Kidney (tissue), 22 donors: ENCODE measurements at places on chromosomes 1 and 21.

DNA sequence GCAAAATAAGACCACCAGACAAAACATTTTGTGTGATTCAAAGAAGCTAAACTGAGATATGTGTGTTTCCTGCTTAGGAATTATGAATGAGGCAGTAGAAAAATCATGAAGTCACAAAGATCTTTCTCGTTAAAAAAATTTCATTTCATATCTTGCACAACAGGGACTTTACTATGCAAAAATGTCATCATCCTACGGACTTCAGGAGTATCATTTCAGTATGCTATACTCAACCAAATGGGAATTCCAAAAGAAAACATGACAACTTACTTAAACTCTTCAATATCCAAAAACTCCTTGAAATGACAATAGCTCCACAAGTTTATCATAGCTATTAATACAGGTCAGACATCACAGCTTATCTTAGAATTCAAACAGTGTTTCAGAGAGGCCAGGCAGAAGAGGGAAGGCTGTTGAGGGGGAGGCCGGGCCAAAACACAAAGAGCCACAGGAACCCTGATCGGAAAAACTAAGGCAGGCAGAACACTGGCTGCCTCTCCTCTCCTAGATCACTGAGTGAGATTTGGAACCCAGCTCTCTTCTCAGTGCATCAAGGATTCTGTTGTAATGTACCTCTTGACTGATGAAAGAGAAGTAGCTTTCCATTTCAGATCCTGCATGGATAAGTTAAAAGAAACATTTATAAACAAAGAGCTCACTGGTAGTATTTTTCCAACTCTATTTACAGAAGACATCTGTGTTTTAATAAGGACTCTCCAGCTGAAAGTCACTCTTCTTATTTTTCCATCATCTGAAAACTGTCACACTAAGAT is 66.9 kb downstream of the TESK2 start:
- no peak for DNase-seq

DNA sequence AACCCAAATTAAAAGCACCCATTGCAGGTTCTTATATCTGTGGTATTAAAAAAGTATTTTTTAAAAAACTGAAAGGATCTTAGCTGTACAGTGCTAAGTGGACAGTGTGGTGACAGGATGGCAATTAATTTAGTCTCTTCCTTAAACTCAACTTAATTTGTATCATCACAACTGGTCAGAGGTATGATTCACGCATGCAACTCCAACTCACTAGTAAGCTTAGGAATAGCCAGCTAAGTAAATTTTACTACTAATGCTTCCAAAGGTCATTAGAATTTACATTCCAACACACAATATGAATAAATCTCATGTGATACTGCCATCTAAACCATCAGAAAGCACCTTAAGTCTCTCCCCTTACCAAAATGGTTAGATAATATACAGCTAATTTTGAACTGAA is 35.4 kb downstream of the ENAH start:
- no peak for DNase-seq

- no peak for DNase-seq
Measured at GRCh38 chr1:208007319-208007937, 96.5 kb upstream of the CD34 start.

GRCh38 chr21:17609681-17610080 is 3.0 kb downstream of the BTG3 start:
- DNase-seq = no peak

- no peak for DNase-seq
Measured at GRCh38 chr1:25748531-25749205, 51.3 kb upstream of the SELENON start.

DNA sequence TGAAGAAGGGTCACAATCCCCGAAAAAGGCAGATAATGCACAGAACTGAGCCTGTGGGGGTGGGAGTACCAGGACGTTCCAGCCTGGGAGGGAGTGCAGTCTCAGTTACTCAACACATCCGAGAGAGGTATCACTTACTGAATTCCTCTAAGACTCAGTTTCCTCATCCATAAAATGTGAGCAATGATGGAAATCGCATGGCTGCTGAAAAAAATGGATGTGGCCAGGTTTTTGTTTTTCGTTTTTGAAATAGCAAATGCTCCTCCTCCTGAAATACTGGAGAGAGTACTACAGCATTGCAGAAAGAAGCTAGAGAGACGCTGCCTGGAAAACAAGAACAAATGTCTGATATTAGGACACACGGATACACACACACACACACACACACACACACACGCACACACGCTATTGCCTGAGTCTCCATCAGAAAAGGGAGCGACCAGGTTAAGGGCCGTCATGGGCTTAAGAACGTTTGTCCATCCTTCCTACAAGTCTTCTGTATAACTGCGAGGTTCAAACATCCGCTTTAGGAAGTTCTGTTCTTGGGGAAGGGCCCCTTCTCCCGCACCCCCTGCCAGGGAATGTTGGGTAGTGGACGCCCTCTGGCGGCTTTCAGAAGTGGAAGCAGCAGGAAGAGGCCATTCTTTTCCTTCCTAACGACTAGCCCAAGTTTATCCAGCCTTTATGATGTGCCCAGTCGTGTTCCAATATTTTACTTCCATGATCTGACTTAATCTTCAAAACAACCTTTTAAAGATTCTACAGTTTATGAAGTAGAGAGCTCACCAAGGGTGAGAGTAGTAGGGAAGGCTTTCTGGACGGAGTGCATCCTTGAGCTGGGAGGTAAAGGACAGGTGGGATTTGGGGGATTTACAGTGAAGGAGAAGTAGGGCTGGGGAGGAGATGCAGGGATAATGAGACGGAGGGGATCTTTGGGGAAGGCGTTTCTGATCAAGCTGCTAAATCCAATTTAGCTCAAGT is 699 bp upstream of the NES start:
- DNase-seq = peak; percentile 81

DNA sequence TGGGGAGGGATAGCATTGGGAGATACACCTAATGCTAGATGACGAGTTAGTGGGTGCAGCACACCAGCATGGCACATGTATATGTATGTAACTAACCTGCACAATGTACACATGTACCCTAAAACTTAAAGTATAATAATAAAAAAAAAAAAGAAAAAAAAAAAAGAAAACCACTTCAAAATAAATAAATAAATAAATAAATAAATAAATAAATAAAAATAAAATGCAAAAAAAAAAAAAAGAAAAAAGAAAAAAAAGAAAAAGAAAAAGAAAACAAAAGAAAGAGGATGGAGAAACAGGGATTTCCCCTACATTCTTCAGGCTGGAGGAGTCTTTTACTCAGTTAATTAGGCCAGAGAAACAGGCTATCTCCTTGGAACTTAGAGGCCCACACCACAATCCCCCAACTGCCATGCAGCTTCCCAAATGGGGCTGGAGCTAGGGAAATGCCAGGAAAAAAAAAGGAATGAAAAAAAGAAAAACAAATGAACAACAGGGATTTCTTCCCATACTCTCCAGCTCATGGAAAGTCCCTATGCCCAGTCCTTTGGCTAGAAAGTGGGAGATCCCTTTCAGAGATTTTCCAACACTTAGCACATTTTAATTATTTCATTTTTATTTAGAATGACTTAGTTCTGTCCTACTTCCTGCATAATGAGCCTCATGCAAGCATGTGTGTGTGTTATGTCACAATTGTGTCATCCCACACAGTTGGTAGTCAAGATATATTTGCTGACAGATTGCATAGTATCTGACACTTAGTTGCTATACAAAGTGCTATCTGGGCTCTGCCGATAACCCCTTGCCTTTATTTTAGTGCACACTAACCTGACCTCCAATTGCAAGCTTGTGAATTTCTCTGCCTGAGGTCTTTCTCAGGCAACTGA is 486.4 kb downstream of the PLPP3 start:
- no peak for DNase-seq

DNA sequence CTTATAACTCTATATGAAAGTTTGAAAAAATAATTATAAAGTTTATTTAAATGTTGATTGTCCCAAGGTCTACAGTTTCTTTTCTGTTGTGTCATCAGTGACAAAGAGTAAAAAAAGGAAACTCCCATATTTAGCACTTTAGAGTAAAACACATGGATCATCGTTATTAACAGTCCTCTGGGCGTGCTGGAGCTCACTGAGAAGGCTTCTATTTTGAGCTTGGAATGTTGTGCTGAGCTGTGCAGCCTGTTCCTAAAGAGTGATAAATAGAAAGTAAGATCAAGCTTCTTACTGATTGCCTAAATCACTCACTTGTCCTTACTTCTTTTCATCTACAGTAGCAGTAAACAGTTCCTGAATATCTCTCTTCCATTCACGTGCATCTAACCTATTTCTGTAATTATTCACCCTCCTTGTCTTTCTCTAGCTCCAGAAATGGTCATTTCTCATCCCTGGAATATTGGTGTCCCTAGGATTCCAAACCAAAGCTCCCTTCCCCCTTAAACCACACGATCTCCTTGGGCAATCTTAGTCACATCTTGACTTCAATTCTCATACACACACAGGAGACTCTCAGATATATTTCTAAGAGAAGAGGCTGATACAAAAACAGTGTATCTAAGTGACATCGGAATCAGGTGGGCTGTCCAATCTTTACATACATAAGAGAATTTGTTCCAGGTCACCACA is 11.9 kb downstream of the GBP5 start:
- DNase-seq = peak; percentile 54

DNA sequence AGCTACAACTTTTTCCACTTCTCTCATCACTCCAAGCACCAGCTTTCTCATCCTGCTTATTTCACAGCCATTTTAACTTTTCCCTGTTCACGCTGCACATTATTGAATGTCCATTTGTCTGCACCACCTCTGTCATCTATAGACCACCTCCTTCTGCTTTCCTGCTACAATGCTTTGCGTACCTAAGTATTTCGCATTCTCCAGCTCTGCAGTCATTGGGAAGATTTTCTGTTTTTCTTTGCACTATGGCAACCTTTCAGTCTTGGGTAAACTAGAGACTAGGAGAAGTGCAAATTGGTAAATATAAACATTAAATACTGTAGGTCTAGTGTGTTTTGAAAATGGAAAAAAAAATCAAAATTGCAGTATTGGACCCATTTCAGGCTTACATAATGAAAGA is 835 bp downstream of the CCDC30 start:
- DNase-seq = peak; percentile 58

DNA sequence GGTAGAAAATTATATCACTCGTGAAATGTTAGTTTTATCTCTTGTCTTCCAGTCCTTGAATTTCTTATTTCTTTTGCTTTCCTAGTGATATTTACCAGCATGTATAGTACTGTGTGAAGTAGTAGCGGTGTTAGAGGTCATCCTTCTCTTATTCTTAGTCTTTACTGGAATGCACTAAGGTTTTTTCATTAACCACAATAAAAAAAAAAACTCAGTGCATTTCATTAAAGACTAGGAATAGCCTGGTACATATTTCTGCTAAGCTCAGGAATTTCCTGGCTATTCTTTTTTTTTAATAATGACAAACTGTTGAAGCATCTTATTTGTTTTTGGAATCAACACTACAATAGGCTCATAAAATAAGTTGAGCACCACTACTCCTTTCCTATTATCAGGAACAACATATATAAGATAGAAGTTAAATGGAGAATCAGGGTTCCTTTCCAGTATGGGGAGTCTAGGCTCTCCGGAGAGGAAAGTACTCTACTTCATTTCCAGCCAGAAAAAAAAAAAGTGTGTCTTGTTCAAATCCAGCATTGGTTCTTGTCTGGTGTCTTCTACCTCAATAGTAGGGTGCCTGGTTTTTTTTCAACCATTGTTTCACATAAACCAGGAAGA is 60.0 kb downstream of the TNFSF18 start:
- DNase-seq = no peak

- DNase-seq = peak; percentile 58
Measured at GRCh38 chr1:16046842-16047241, 3.3 kb downstream of the CLCNKB start.
